ENCODE measurements at places on chromosomes 13 and 19.
A peak's percentile ranks its signal among the peaks of the same experiment; 100 is the strongest.

GRCh38 chr13:113153810-113154748 lies 4.4 kb upstream of the PROZ start:
- peak; percentile 85 for DNase-seq

GRCh38 chr13:73061473-73061872 lies 2.7 kb downstream of the KLF5 start:
- no peak for DNase-seq

DNA sequence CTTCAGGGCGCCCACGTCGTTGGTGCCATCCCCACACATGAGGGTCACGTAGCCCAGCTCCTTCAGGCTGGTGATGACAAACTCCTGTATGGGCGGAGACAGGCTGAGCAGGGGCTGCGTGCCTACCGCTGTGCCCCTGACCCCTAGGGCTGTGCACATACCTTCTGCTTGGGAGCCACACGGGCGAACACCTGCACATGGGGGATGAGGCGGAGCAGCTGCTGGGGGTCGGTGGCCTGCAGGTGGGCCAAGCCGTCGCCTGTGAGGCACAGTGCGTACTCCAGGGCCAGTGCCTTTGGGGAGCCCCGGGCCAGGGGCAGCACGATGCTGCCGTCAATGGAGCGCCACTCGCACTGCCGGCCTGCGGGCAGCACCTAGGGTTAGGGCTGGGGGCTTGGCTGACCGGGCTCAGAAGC lies 6.1 kb upstream of the GMIP start:
- no peak for DNase-seq

DNA sequence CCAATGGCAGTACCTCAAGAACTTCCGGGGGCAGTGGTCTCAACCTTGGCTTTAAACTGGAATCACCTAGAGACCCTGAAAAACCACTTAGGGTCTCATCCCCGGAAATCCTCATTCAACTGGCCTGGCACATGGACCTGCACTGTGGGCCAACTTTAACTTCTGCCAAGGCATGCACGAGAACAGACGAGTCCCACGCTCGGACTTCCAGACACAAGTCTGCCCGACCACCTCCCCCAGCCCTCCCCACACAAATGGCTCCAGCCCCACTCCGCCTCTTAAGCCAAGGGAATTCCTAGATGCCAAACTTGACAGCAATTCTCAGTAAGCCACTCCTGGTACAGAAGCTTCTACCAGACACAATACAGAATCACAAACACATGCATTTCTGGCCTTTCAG lies 114.0 kb downstream of the STK24 start:
- no peak for DNase-seq

GRCh38 chr13:79581870-79582315 lies 100.9 kb downstream of the NDFIP2 start:
- DNase-seq: no peak

DNA sequence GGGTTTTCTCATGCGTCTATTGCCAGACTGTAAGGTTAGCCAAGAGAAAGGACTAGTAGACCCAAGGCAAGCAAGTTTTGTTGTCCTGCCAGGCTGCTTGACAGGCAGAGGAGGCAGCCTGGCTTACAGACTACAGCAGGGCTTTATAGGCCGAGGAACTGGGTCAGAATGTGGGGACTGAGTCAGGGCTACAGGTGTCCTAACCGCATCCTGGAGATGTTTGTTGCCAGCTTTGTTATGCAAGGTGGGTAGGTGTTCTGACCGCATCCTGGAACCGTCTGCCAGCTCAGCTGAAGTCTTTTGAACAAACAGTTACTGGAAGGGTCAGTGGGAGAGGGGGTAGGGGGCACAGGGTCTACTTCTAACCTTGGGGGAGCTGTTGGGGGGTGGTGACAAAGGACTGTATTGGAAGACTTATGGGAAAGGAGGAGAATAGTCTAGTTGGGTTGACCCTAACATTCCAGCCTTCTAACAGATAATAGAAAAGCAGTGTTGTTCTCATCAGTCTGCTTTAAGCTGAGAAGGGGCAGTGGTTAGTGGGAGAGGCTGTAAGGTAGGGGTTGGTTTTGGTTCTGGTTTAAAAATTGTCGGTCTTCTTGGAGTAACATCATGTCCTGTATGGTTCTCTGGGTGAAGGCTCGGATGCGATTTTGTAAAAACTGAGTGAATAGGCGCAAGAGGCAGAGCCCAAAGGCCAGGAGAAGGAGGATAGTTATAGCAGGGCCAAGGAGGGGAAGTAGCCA lies 913.8 kb upstream of the SLITRK5 start:
- peak; percentile 67 for DNase-seq

DNA sequence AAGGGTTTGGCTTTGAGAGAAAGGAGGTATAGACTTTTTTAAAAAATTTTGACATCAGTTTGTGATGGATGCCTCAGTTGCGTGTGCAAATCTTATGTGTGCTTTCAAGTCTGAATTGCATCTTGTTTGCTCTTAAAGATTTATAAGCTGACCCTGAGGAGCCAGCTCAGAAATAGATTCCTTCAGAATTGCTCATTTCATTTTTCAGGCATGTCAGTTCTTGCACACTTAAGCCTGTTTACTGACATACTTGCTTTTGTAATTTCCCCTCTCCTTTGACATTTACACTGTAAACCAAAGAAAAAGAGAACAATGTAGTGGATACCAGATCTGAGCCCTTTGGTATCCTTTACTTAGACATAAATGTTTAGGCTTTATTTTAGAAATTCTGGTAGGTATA lies 87.6 kb downstream of the RNF17 start:
- DNase-seq: no peak

GRCh38 chr19:29515706-29516357 lies 10.0 kb upstream of the VSTM2B start:
- DNase-seq: no peak

GRCh38 chr13:94968040-94968756 lies 255.9 kb upstream of the SOX21 start:
- peak; percentile 36 for DNase-seq

- no peak for DNase-seq
Observed at GRCh38 chr13:23680845-23681669, 110.8 kb downstream of the TNFRSF19 start.

DNA sequence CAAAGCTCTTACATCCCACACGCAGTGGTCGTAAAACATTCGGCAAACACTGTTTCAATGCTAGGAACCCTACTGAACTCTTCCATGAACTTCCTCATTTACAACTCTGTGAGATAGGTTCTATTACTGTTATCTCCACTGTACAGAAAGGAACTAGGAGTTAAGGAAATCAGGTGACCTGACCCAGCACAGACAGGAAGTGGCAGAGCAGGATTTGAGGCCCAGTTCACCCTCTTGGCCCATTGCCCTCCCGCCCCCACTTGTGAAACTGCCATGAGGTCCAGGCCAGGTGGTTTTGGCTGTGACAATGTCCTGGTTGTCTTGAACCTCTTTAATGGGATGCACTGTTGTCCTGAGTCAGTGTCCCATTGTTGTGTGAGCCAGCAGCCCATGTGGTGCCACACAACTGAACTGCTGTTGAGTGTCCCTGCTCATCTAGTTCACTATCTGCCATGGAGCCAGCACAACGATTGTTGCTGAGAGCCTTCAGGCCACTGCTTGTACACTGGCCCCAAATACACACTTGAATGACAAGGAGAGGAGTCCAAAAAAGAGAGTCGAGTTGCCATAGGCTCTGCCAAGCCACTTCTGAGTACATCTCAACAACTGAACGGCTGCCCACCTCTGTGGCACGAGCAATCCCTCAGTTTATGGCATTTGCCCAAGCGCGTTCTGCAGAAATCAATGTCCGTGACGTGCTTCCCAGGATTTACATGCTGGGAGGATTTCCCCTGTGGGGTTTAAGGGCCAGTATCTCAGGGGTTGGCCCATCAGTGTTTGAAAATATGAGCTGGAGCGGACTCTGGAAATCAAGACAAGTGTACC lies 484.6 kb downstream of the TSHZ3 start:
- no peak for DNase-seq

DNA sequence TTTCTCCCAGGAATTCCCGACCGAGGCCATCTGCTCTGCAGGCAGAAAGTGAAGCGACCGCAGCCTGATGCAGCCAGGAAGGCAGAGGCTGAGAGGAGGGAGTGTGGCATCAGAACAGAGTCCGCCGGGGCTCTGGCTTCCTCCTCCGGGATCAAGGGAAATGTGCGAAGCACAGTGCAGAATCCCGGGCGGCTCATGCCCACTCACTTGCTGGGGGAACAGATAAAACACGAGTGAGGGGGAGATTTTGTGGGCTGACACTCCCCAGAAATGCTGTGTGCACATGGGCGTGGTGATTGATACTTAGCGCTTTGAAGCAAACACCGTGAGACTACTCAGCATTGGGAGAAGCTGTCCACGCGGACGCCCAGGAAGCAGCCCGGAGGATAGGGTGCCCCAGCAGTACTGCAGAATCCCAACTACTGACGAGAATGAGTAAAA lies 75.3 kb upstream of the POMP start:
- DNase-seq: no peak

GRCh38 chr19:31354316-31354715 lies 5.1 kb upstream of the TSHZ3 start:
- no peak for DNase-seq

DNA sequence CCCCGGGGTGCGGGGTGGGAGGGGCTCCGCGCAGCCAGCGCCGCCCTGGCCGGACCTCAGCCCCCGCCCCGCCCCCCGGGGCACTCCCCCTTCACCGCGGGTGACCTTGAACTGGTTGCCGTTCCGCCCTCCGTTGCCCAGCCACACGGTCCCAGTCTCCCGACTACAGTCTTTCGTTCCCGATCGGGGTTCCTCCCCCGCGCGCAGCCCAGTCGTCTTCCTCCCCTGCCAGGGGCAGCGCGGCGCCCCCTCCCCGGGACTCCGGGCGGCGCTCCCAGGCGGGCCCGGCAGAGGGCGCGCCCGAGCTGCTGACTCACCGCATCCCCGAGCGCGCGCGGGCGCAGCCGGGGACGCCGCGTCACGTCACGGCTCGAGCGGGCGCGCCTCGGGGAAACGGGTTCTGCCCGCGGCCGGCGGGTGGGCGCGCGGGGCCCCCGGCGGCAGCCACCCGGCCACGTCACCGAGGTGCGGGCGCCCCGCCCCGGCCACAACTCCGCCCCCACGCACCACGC lies 459 bp downstream of the MIDN start:
- DNase-seq: peak; percentile 59

GRCh38 chr13:98454389-98454881 lies 122.5 kb downstream of the STK24 start:
- no peak for DNase-seq

GRCh38 chr13:94300401-94300800 lies 179.1 kb downstream of the DCT start:
- DNase-seq: no peak

GRCh38 chr19:47381653-47382279 lies 32.7 kb downstream of the DHX34 start:
- no peak for DNase-seq

- DNase-seq: no peak
Observed at GRCh38 chr19:7552781-7553180, 17.3 kb downstream of the PNPLA6 start.

DNA sequence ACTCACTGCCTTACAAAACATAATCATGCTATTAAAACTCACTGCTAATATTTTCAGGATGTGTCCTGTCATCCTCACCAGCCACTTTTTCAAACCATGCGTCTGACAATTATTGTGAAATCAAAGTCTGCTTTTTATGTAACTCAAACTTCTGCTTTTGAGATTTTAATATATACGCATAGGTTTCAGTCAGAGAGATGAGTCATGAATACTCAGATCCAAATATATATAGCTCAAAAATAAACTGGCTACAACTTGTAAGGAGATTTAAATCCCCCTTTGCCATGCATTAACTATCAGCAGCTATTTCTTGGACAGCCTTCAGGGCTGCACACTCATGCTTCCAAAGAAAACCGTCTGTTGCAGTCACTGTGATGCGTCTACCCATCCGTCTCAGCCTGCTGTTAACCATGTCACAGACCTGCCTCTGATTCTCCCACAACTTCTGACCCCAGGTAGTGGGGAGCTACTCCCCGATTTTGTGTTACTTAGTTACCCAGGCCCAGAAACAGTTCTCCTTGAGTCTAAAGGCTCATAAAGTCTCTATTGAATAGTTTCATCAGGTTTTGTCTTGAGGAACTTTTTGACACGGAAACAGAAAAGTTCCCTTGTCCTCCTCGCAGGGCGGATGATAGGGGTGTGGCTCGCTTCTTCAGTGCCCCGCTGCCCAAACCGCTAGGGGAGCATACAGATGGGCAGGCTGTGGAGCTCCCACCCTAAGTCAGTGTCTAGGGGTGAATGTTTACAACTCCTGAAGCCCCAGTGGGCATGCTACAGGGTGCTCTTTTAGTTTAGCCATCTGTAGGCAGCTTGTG lies 33.8 kb upstream of the SGCG start:
- no peak for DNase-seq

DNA sequence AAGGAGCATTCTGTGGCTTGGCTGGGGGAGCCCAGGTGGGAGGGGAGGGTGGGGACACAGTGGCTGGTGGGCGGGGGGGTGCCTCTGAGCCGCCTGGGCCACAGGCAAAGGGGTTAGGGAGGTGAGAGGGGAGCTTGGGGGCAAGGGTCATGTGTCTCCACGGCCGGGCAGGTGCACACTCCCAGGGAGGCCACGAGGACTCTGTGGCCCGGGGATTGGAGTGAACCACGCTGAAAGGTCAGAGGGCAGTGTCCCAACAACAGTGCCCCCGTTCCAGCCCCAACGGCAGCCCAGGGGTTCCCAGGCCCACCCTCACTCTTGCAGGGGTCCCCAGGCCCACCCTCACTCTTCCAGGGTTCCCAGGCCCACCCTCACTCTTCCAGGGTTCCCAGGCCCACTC lies 9.6 kb downstream of the C2CD4C start:
- no peak for DNase-seq

GRCh38 chr13:36098080-36098479 lies 33.1 kb downstream of the DCLK1 start:
- DNase-seq: no peak

- DNase-seq: no peak
Observed at GRCh38 chr13:59493436-59493965, 670.2 kb downstream of the DIAPH3 start.

GRCh38 chr19:39360599-39360998 lies 18.4 kb downstream of the SAMD4B start:
- DNase-seq: no peak

GRCh38 chr19:54660306-54660705 lies 2.5 kb upstream of the LILRB4 start:
- DNase-seq: no peak

DNA sequence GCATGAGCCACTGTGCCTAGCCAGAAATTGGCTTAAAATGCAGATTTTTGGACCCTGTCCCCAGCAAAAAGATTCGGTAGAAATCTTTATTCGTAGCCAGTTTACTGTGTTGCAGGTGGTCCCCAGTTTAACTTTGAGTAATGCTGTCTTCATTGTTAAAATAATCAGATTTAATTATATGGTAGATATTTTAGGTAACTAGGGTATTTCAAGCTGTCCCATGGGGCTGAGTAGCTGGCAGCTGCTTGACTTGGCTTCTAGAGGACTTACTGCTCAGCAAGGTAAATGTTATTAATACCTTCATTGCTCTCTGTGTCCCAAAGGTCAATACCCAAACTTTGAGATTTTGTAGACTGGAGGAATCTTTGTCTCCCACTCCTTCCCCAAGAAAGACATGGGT lies 21.1 kb downstream of the LSM14A start:
- DNase-seq: no peak

DNA sequence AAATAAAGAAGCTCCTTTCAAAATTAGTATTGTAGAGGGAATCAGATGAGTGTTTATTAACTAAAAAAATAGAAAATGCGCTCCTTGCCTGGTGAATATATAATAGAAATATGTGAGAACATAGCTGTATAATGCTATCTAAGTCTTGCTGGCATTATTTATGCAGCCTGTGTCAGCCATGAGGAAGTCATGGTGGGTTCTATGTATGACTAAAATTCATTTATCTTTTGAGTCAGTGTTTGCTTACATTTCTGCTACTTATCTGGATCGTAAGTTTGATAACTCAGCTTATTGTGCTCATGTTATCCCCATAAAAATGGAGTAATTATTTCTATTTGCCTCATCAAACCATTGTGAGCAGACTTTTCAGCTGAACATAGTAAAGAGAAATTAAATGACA lies 449.3 kb downstream of the OXGR1 start:
- DNase-seq: no peak

Measured in urothelium cell line (cell line).